ENCODE measurements at places on chromosomes 11 and 22. TPM values are rescaled to one million over a fixed set of nuclear protein-coding genes. Genes with fewer than 3 reads are reported as not detected.
A peak's percentile ranks its signal among the peaks of the same experiment; 100 is the strongest.

Gene TSGA10IP
- not detected for total RNA-seq

Gene TBX10
- total RNA-seq, result not detected

Gene IGLL1
- not detected for total RNA-seq

Gene OR8B3
- not detected for total RNA-seq

Gene SIK2
- total RNA-seq, result 5.6 TPM

Gene IGSF9B
- not detected for total RNA-seq

- no peaks in the 10 kb centered on the region for H3K4me1 ChIP-seq
- DNase-seq, result no peak
- no peaks in the 10 kb centered on the region for H3K36me3 ChIP-seq
- no peak overlapping the region for H3K27ac ChIP-seq
- peaks cover 21% of the 10 kb centered on the region for H3K27me3 ChIP-seq
These were observed 20.5 kb downstream of the TST start for GRCh38 chr22:36998620-36999351.

DNA sequence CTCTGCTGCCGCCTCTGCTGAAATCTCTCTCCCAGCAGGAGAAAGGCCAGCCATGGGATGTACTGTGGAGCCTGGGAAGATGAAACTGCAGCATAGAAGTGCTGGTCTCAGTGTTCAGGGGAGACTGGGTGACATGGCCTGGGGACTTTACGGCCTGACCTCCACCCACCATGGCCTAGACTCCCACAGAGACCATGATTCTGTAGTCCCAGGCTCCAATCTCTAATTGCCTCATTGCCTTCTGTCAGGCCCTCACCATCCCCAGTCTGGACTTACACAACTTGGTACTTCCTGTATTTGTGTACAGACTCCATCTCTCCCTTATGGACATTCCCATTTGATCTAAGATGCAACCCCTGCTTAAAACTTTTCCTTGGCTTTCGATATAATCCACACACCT lies 43.1 kb downstream of the TRAF6 start:
- H3K4me1 ChIP-seq, result peaks cover 58% of the 10 kb centered on the region
- no peak for DNase-seq
- no peaks in the 10 kb centered on the region for H3K27me3 ChIP-seq
- H3K4me3 ChIP-seq, result no peak overlapping the region
- H3K27ac ChIP-seq, result no peak overlapping the region

GRCh38 chr11:64007629-64008282 lies 21.5 kb downstream of the OTUB1 start:
- no peaks in the 10 kb centered on the region for H3K27me3 ChIP-seq
- H3K4me3 ChIP-seq, result no peak overlapping the region
- peaks cover 9% of the 10 kb centered on the region for H3K36me3 ChIP-seq
- no peak overlapping the region for H3K27ac ChIP-seq
- peaks cover 12% of the 10 kb centered on the region for H3K4me1 ChIP-seq

DNA sequence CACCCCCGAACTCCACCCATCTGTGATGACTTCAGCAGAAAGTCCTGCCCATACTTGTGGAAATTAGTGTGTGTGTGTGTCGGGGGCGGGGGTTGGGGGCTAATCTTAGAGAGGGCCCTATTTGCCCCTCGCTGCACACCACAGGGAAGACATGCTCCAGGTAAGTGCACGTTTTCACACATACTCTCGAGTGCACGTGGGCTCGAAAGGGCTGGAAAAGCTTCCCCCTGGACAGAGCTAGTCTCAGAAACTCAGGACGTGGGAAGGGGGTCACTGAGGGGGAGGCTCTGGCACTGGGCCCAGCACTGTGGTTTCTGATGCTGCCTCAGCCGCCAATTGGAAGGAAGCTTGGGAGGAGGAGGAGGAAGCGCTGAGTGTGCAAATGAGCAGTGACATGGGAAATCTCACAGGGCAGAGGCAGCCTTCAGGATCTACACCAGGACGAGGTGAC lies 40.7 kb upstream of the CD82 start:
- no peaks in the 10 kb centered on the region for H3K27me3 ChIP-seq
- no peak overlapping the region for H3K27ac ChIP-seq
- no peak overlapping the region for H3K4me3 ChIP-seq
- no peaks in the 10 kb centered on the region for H3K4me1 ChIP-seq
- no peak for DNase-seq
- no peaks in the 10 kb centered on the region for H3K36me3 ChIP-seq

GRCh38 chr11:71071736-71072509 lies 180.5 kb downstream of the SHANK2 start:
- H3K27me3 ChIP-seq, result no peaks in the 10 kb centered on the region
- H3K27ac ChIP-seq, result no peak overlapping the region
- no peak for DNase-seq
- H3K4me3 ChIP-seq, result no peak overlapping the region
- H3K4me1 ChIP-seq, result peaks cover 12% of the 10 kb centered on the region
- no peaks in the 10 kb centered on the region for H3K36me3 ChIP-seq

DNA sequence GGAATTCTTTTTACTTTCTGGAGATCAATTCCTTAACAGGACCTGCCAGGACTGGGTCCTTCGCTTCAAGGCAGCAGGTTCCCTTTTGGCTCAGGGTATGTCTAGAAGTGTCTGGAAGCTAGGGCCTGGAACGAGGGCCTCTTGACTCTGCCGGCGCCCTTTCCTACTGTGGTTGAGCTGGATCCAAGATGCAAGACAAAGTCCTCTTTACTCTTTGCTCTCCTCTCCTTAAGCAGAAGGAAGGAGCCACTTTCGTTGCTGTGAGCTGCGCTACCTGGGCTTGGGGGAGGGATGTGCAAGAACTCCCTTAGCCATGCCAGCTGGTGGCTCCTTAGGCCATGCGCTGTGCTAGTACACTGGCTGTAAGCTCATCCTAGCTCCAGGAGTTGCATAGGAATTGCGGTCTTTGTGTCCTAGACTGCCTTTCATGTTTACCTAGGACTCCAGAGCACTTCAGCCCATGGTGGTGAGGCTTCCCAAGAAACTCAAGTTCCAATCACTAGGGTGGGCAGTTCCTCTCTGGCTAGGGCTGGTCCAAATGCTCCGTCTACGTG lies 18.1 kb downstream of the GLB1L2 start:
- H3K36me3 ChIP-seq, result no peaks in the 10 kb centered on the region
- H3K4me3 ChIP-seq, result no peak overlapping the region
- DNase-seq, result no peak
- H3K27ac ChIP-seq, result no peak overlapping the region
- no peaks in the 10 kb centered on the region for H3K4me1 ChIP-seq
- H3K27me3 ChIP-seq, result no peaks in the 10 kb centered on the region

DNA sequence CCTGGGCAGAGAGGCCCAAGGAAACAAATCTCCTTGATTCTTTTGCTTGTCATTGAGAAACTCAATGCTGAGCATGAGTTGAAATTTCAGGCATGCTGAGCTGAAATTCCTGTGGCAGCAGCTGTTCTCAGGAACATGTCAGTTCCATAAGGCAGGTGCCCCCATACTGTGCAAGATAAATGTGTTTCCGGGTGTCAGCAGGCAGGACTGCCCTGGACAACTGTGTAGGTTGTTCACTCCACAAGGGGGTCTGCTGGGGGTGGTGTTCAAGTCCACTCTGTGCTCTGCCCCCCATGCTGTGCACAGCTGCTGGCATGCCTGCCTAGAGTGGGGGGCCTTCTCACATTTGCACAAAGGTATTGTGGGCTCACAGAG lies 133.7 kb downstream of the CTTN start:
- H3K36me3 ChIP-seq, result 0 out of 2 replicates have a peak, but pooled peaks cover 4% of the 10 kb centered on the region
- DNase-seq, result no peak
- H3K4me3 ChIP-seq, result no peak overlapping the region

DNA sequence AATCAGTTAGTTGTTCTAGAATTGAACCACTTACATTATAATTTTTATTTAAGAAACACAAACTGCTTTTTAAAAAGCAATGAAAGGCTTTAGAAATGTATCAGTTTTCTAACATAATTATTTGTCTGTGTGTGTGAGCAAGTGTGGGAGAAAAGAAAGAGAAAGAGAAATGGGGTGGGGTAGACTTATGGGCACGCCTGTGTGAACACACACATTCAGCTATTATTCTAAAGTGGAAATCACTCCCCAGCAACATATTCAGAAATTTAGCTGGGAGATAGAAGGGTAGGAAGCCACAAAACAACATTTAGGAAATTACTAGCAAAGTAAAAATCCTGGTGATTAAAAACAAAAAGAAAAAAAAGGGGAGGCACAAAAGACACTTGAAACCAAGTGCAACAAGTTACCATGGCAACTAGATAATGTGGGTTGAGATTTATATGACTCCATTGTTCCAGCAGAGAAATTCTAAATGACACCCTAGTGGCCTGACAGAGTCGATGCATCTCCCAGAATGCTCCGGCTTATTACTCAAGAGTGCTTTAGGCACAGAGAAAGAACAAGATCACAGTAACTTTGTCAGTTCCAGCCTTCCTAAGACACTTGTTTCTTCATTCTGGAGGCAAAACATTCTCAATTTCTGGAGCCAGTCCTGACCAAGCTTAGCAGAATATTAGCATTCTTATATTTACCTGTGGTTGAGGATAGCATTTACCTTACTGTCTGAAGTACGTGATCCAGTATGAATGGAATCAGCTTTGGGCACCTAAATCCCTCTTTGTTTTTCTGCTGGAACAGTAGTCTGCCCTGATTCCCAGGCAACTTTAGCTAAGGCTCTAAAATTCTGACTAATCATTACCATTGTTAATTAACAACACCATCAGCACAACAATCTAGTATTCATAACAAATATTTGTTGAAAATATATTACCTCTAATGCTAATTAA lies 444.4 kb downstream of the DLG2 start:
- no peaks in the 10 kb centered on the region for H3K4me1 ChIP-seq
- no peak overlapping the region for H3K4me3 ChIP-seq
- H3K27ac ChIP-seq, result no peak overlapping the region
- peak; percentile 0 for DNase-seq
- H3K36me3 ChIP-seq, result no peaks in the 10 kb centered on the region
- no peaks in the 10 kb centered on the region for H3K27me3 ChIP-seq

- no peak overlapping the region for H3K4me3 ChIP-seq
- peaks cover 4% of the 10 kb centered on the region for H3K27me3 ChIP-seq
- no peaks in the 10 kb centered on the region for H3K36me3 ChIP-seq
- no peak for DNase-seq
These were observed 48.4 kb downstream of the PDE2A start for GRCh38 chr11:72625691-72626413.

DNA sequence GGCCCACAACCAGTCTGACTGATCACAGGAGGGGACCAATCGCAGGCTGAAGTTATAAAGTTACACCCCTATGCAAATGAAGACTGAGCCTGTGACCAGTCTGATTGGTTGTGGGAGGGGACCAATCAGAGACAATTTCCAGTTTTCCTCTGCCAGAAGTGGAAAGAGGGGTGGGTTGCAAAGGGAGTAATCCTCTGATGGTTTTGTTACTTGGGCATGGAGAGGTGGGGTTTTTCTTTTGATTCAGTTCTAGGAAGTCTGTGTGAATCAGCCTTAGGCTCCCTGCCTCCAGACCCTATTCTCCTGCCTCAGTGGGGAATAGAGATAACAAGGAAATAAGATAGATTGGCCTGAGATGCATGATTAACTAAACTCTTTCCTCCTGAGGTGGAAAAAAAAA lies 9.9 kb downstream of the OR6M1 start:
- no peak overlapping the region for H3K4me3 ChIP-seq
- no peak overlapping the region for H3K27ac ChIP-seq
- H3K27me3 ChIP-seq, result no peaks in the 10 kb centered on the region
- DNase-seq, result no peak
- no peaks in the 10 kb centered on the region for H3K36me3 ChIP-seq

GRCh38 chr11:123594188-123594901 lies 60.1 kb downstream of the SCN3B start:
- no peak overlapping the region for H3K27ac ChIP-seq
- H3K4me1 ChIP-seq, result peaks cover 5% of the 10 kb centered on the region
- H3K27me3 ChIP-seq, result no peaks in the 10 kb centered on the region
- H3K36me3 ChIP-seq, result no peaks in the 10 kb centered on the region
- H3K4me3 ChIP-seq, result no peak overlapping the region
- no peak for DNase-seq

- DNase-seq, result peak; percentile 25
- no peak overlapping the region for H3K27ac ChIP-seq
- no peaks in the 10 kb centered on the region for H3K36me3 ChIP-seq
- no peak overlapping the region for H3K4me3 ChIP-seq
These were observed 411.9 kb downstream of the SOX6 start for GRCh38 chr11:15944460-15944859.

- H3K27me3 ChIP-seq, result no peaks in the 10 kb centered on the region
- H3K4me1 ChIP-seq, result no peaks in the 10 kb centered on the region
- no peak overlapping the region for H3K4me3 ChIP-seq
These were observed 1315.2 kb downstream of the TBC1D22A start for GRCh38 chr22:48077699-48078098.

GRCh38 chr11:77104727-77105126 lies 2.1 kb downstream of the OMP start:
- no peak overlapping the region for H3K27ac ChIP-seq
- DNase-seq, result no peak
- H3K36me3 ChIP-seq, result no peaks in the 10 kb centered on the region

DNA sequence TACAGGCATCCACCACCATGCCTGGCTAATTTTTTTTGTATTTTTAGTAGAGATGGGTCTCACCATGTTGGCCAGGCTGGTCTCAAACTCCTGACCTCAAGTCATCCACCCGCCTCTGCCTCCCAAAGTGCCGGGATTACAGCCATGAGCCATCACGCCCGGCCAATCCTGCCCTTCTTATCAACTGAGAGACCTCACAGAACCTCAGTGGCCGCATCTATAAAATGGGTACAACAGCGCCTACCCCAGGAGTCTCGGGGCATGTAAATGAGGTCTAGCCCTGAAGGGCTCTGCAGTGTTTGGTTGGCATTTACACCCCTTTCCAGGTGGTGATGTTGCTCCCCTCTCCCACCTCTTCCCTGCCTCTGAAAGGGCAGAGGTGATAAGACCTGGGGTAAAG lies 11.7 kb downstream of the SYNGR1 start:
- peaks cover 4% of the 10 kb centered on the region for H3K36me3 ChIP-seq
- peaks cover 35% of the 10 kb centered on the region for H3K4me1 ChIP-seq
- no peak overlapping the region for H3K27ac ChIP-seq
- DNase-seq, result no peak
- H3K4me3 ChIP-seq, result no peak overlapping the region
- H3K27me3 ChIP-seq, result no peaks in the 10 kb centered on the region

DNA sequence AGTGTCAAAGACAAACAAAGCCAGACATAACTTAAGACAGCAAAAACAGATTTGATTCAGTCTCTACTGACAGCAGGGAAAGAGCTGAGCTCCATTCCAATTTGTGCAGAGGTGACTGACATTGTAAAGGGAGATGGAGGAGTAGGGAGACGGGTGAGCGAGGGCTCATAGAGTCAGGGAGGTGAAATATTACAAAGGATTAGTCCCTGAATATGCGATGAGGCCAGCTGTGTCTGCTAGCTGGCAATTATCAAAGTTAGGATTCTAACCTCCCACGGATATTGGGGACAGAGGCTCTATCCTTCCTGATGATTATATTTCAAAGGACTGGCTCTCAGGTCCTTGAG lies 8.3 kb downstream of the PLAAT2 start:
- H3K36me3 ChIP-seq, result no peaks in the 10 kb centered on the region
- no peaks in the 10 kb centered on the region for H3K4me1 ChIP-seq
- H3K27me3 ChIP-seq, result no peaks in the 10 kb centered on the region
- no peak overlapping the region for H3K4me3 ChIP-seq
- H3K27ac ChIP-seq, result no peak overlapping the region

- no peaks in the 10 kb centered on the region for H3K36me3 ChIP-seq
- H3K27me3 ChIP-seq, result peaks cover 44% of the 10 kb centered on the region
- DNase-seq, result peak; percentile 81
- no peak overlapping the region for H3K27ac ChIP-seq
- peak overlapping the region; percentile 39 for H3K4me3 ChIP-seq
- peaks cover 12% of the 10 kb centered on the region for H3K4me1 ChIP-seq
These were observed 62.8 kb downstream of the NFAM1 start for GRCh38 chr22:42369250-42370041.

Data from SJSA1 (cell line).